Stimulated activated CD8-positive, alpha-beta memory T cell treated with anti-CD3 and anti-CD28 coated beads, Interleukin-2, amount 100 ng/mL, for 1 hour (primary cell): ENCODE measurements at places on chromosomes 1 and 21.

DNA sequence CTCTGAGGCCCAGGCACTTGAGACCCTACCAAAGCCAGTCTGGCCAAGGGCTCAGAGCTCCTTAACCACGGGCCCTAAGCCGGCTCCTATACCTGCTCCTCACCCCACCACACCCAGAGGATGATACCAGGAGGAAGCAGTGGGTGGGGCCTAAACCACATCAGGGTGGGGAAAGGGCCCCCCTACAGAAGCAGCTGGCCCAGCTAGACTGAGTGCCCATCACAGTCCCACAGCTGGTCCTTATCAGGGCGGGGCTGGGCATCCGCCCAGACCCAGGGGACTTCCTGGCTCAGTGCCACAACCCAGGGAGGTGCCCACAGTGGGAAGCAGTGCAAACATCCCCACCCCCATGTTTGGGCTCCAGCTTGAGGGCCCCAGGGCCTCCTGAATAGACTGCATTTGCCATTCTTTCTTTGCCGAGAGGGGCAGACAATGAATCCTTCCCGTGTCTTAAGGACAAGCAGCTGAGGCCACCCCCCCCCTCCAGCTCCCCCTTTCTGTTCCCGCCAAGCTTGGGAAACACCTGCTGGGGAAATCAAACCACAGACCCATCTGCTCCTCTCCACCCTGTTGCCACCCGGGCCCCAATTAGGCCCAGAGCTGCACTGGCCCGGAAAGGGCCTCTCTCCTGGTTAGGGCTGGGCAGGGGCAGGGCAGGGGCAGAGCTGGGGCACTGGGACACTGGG lies 6.2 kb downstream of the E2F2 start:
- DNase-seq, result no peak

GRCh38 chr1:178632653-178633052 lies 92.4 kb upstream of the RALGPS2 start:
- no peak for DNase-seq

DNA sequence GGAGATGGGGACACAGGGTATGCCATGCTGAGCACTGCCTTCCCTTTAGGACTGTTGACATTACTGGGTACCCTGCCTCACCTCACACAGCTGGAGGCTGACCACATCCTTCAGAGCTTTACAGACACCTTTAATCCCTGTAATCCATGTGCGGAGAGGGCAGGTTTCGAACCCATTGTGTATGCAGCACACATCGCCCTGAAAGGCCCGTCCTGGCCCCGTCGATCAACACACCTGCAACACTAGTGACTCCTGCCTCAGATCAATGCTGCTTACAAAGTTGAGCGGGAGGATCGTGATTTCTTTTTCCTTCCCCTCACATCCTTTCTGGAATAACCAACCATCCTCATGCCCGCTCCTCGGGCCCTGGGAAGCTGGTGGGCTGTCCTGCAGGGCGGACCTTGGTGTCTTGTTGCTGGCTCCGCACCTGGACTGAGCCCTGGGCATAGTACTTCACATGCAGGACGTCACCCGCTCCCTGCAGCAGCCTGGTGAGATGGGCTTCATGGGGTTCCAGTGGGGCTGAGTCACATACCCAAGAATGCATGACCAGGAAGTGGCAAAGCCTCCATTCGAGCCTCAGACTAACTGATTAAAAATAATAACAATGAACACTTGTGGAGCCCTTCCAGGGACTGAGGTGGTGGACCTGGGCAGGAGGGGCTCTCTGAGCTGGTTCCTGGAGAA lies 403.6 kb downstream of the PTPRU start:
- DNase-seq, result no peak

- no peak for DNase-seq
These were observed 38.4 kb upstream of the KCNQ4 start for GRCh38 chr1:40745176-40745575.

DNA sequence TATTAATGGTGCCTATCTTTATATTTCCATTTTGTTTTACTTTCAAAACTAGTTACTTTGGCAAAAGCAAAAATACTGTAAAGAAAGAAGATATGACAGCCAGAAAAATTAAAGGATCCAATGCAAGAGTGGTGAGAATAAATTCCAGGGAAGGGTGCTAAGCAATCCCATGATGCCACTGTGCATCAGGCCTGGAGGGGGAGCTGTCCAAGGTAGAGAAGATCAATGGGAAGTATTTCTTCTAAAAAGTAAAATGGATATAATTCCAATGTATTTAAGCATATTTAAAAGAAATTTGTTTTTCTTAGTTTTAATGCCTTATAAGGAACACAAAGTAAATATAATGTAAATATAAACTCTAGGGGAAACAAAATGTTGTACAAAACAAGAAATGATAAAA lies 1382.2 kb upstream of the B3GALT2 start:
- no peak for DNase-seq

GRCh38 chr1:115672224-115673009 lies 30.6 kb downstream of the VANGL1 start:
- DNase-seq, result no peak
